Tibial nerve (tissue), 4 donors: ENCODE measurements at places on chromosomes 16 and 17.

- DNase-seq: no peak
Observed at GRCh38 chr16:73043828-73044467, 4.0 kb downstream of the ZFHX3 start.

DNA sequence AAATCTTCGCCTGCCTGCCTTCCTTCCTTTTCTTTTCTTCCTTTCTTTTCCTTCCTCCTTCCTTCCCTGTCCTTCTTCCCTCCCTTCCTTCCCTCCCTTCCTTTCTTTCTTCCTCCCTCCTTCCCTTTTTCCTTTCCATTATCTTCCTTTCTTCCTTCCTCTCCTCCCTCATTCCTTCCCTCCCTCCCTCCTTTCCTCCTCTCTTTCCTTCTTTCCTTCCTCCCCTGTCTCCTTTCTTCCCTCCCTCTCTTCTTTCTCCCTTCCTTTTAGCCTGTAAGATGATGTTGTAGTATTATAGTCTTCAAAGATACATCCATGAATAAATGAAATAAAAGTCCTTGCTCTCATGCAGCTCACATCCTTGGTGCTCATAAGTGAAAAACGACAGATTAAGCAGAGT lies 539.3 kb downstream of the RBFOX1 start:
- DNase-seq: no peak

- peak; percentile 23 for DNase-seq
Observed at GRCh38 chr16:1815461-1815860, 11.2 kb downstream of the HAGH start.

GRCh38 chr16:27828671-27829070 lies 234.8 kb downstream of the GSG1L start:
- DNase-seq: no peak

DNA sequence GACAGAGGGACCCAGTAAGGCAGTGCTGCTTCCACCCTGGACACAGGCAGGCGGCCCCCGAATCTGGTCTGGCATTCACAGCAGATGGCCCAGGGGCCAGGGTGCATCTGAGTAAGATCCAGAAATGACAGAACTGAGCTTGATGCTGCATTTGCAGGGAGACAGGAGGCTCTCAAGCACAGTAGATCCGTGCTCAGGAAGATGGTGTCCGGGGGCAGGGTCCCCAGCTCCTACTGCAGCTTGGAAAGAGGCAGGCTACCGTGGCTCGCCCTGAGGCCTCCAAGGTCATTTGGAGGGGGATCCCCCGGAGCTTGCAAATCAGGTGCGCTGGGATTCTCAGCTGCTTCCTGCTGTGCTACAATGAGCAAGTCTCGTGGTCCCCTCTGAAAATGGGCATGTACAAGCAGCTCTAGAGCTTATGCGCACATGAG lies 2.2 kb downstream of the C16orf95 start:
- no peak for DNase-seq

- no peak for DNase-seq
Observed at GRCh38 chr17:63696381-63696961, 3.5 kb downstream of the LIMD2 start.

GRCh38 chr16:70271696-70272095 lies 17.6 kb downstream of the AARS1 start:
- no peak for DNase-seq

- DNase-seq: no peak
Observed at GRCh38 chr16:17474572-17474971, 3.8 kb upstream of the XYLT1 start.

DNA sequence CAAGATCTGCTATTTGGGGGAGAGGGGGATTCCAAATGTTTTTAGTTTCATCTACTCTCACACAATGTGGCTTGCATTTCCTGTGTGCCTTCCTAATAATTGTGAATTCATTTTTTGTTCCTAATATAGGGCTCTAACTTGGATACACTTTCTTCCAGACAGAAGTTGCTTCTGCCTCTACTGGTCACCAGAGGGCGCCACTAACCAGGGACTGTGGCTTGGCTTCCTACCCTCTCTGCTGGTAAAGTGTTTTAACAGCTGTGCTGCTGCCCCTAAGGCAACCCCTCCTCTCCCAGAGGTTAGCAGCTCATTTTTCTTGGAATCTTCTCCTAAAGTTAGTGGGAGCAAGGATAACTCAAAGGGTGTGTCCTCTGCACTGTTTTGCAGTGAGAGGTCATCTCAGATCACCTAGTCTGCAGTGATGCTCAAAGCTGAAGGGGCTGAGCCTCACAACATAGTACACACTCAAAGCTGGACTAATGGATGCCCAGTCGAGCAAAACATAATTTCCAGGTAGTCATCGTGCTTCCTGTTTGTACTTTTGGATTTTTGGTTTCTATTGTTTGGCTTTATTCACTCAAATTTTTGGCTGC lies 5.0 kb upstream of the PRSS54 start:
- DNase-seq: no peak

GRCh38 chr16:4381072-4381934 lies 9.7 kb downstream of the VASN start:
- no peak for DNase-seq

DNA sequence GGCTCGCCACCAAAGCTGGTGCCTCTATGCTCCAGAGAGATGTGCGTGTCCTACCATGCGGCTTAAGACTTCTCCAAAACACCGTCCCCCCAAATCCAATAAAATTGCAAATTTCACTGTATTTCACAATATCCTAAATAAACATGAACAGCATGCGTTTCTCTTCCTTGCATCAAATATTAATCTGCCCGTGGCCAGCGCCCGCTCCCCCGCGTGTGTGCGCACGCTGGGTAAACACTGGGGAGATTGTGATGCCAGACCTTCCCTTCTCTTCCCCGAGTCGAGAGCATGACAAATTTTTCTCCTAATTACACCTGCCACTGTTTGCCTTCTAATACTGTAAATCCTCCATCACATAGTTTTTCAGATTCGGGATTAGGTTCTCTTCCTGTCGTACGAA lies 148.1 kb downstream of the MRM1 start:
- no peak for DNase-seq

DNA sequence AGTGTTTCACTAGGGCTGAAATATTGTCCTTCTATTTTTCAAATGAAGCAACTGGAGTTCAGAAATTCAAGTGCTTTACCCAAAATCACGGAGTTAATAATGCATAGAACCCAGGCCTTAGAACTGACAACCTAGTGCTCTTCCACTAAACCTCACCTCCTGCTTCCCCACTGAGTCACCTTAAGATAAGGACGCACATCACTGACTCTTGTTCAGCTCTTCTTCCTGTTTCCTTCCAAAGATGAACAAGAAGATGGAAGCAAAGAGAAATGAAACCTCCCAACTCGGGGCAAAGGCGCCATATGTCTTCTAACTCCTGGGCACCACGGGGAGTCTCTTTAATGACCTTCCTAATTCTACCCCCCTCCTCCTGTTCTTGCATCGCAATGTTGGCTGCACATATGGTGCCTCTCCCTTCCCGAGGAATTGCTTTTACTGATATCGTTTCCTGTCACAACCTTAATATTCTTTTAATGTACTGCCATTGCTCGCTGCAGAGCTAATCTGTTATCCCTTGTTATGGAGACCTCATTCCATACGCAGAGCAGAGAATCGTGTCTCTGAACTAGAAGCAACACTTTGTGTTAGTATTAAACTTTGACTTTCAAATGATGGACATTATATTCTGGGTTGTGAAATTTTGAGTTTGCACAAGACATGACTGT lies 591.4 kb downstream of the TMEM114 start:
- DNase-seq: no peak

DNA sequence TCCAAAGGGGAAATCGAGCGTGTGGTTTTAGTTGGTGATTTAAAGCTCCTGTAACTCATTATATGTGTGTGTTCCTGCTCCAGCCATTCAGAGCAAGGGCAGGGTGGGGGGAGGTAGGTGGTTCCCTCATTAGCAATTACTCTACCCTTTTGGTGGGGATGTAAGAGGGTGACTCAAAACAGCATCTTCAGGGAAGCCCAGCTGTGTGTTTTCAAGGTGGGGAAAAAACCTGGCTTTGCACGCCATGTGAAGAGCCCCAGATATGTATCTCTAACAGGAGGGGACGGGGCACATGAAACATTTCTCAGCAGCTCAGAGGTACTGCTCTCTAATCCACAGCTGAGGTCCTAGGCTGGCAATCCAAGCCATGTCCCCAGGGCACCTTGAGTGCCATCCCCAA lies 241.3 kb upstream of the ZFHX3 start:
- DNase-seq: no peak

- DNase-seq: no peak
Observed at GRCh38 chr17:58517378-58517927, 3.0 kb upstream of the MTMR4 start.

DNA sequence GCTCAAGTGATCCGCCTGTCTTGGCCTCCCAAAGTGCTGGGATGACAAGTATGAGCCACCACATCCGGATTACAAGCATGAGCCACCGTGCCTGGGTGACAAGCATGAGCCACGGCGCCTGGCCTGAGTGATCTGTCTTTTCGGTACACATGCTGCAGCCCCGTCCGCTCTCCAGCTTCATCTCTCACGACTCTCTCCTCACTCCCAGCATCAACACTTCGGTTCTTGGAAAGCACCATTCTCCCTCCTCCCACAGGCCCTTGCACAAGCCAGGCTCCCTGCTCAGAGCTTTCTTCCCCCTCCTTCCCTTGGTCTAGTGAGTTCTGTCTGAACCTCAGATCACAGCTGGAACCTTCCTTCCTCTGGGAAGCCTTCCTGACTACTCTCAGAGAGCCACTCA lies 6.5 kb upstream of the NCBP3 start:
- DNase-seq: no peak
